NCI-H2029 (cell line): ENCODE measurements at places on chromosomes 11 and 22.

DNA sequence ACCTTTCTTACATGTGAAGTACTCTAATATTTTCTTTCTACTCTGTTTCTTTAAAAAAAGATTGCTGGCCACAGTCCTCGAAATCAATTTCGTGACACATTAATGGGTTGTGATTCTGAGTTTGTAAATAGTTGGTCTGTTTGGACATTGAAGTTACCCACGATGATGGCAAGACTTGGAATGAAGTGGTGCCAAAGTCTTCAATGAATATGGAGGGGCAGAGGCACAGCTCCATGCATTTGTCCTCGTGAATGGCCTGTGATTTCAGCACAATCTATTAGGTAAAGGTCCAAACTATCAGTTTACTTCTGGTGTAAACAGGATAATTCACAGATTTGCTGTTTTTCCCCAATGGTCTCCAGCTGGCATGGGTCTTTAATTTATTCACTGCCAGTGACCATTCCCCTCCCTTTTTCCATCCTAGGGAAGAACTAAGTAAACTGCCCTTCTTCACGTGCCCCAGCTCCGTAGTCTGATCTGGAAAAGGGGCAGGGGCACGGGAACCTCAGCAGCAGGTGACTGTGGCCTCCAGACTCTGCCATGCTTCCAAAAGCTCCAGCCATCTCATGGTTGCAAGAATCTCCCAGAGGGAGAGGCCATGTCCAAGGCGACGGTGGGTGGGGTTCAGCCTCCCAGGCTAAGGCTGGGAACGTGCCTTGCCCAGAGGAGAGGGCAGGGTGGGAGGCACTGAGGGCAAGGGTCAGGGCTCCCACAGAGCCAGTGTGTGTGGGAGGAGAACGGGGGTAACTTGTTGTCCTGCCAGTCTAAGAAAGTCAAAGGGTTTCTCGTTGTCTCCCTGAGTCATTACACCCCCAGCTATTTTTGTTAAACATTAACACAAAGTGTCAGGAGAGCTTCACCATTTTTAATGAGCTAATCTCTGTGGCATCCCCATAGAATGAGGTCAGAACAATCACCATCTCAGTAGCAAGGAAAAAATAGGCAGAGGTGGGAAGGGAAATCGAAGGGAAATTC lies 16.9 kb upstream of the PEX26 start:
- DNase-seq = no peak

DNA sequence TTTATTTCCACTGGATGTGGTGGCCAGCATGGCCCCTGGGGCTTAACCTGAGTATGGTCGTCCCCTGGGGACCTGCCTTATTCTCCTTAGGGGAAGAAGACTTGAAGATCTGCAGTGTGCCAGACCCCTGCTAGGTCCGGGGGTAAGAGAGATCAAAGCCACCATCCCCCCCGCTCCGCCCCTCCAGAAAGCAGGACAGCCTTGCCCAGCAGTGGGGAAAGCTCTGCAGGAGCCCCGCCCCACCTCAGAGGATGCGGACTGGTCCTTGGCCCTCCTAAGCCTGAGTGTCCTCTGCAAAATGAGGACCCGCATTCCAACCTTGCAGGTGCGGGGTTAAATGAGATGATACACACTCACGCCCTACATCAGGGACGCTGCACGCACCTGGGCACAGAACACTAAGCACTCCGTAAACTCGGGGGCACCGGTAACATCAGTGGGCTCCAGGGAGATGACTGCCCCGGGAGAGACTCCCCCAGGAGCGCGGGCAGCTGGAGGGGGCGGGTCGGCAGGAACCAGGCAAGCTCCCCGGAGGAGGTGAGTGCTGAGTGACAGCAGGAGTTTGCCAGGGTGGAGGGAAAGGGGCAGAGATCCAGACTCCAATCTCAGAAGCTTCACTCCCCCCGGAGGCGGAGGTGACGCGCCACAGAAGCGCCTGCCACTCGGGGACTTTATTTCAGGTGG lies 564 bp upstream of the ANO1 start:
- DNase-seq = no peak

- DNase-seq = no peak
Observed at GRCh38 chr22:21681566-21682370, 16.0 kb downstream of the PPIL2 start.

DNA sequence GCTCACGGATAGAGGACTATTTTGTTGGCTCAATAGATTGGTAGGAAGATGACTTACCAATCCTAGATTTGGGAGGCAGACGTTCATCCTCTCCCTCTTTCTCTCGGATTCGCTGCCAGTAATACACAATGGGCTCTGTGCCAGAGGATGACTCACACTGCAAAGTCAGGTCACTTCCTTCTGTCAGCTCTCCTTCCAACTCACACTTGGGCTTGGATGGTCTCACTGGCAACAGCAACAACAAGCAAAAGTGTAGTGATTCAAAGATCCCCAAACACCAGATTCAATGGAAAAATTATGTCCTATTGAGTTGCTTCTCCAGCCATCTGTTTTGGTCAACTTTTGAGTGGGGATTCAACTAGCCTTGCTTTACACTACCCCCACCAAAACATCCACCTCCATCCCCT lies 21.7 kb upstream of the HSPA8 start:
- peak; percentile 92 for DNase-seq

DNA sequence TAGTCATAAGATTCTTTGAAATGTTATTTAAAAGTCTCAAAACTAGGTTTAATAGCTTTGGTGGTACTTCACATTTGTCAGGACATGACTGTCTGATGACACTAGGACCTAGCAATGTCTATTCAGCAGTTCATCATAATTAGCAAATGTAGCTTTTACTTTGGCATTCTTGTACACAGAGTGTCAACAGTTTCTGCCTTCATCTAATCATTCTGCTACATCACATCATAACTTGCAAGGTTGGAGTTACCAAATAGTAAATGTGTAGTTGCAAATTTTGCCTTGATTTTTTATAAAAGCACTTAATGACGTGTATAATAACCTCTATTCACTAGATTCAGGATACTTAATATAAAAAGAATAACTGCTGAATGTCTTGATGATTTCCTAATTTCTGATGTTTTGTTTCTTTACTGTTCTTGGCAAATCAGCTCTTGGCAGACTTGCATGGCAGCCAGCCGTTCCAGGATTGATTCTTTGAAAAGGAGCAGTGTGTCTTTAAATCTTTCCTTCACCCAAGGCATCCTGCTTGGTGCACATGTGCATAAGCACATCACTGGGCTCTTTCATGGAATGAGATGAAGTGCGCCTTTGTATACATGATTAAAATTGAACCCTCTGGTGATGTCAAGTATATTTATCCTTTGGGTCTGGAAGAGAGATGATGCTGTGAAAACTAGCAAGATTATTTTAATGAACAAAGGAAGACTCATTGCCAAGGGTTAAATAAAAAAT lies 12.2 kb downstream of the FBXO7 start:
- DNase-seq = no peak

DNA sequence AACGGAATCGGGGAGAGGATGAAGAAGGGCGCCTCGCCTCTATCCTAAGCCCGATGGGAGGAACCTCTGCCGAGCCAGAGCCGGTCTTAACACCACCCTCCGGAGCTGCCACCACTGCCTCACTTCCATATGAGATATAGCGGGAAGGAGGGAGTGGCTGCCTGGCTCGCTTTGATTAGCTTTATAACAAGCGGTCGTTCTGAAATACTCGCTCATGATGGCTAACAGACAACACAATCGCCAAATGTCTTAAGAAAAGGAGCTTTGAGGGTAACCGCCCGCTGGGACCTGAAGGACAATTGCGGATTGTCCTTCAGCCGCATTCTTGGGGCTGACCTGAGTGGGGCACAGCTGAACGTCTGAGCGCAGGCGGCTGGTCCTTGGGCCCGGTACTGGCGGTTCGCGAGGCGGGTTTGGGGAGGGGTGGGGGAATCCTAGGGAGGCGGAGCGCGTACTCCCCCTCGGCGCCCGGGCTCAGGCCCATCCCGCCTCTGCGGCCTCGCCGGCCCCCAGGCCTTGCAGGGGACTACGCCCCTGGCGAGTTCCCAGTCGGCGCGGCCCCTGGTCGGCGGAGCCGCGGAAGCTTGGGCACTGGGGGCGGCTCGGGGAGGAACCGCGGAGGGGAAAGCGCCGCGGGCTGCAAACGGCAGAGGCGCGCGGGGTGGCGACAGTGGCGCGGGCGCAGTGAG lies at the start of gene PLAAT5:
TSS of gene PLAAT5 (minus strand) at position 617 of the 689 bp plus-strand sequence. CDS start at position 484, 133 bp downstream.
- DNase-seq = no peak

GRCh38 chr11:105032495-105032894 lies 2.4 kb downstream of the CASP1 start:
- no peak for DNase-seq

DNA sequence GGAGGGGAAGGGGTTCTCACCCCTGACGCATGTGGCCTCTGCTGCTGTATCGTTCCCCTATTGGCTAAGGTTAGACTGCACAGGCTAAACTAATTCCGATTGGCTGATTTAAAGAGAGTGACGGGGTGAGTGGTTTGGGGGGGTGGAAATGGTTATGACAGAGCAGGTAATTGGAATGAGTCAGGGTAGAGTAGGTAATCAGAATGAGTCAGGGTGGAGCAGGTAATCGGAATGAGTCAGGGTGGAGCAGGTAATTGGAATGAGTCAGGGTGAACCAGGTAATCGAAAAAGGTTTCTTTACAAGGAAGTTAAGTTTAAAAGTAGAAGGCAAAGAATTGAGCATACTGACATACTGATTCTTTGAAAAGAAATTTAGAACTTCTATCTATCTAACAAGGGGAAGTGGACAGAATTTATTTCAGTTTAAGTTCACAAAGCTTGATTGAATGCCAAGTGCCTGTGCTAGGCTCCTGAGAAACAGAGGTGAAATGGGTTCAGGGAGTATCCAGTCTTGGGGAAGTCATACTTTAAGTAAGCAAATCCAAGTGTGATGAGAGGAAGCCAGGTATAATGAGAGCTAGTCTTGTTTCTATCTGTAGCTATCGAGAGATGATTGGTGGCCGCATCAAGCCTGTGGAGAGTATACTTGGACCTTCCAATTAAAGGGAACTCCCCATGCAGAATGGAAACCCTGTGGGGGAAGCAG lies 58.0 kb downstream of the C11orf91 start:
- DNase-seq = no peak

DNA sequence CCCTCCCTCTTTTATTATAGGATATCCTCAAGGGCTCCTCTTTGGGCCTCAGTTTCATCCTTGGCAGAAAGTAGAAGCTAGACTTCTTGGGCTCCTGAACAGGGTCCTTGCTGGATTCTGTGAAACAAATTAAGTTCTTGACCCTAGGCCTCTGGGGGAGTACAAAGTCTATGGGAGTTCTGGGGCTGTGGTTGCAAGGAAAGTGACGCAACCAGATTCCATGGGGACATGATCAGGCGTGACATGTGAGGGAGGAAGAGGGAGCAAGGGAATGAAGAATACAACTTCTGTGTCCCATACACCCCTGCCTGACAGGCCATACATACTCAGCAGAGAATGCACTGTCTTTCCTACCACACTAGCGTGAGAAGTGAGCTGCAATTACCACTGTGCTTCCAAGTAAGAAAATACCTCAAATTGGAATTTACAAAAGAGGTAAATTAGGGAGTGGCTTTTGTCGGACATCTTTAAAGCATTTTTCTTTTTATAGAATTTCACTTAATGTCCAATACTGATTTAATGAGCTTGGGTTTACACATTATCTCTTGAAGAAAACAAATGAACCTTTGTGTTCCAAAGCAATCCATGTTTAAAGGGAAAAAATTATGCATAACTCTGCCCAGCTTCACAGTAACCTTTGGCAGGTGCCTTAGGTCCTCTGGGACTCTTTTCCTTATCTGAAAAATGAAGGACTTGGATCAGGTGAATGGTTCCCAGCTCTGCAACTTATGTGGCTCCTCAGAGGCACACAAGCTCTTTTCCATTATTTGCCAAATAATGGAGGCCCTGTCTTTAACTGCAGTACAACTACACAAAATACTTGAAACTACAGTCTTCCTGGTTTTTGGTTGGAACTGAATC lies 38.9 kb downstream of the LIMK2 start:
- DNase-seq = no peak

DNA sequence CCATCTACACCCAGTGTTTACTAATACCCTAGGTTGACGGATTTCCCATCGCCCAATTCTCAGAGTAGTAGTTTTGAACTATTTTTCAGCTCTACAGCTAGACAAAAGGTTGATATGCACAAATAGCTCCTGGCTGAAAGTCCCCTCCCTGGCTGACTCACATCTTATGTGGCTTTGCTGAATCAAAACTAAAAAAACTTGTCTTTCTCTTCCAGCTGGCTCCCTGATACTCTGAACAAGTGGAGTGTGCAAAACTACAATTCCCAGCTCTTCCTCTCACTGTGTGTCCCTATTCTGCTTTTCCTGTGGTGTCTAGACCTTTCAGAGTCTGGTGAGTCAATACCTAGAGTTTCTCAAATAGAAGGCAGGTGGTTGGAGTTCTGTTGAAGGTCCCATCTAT lies 12.7 kb upstream of the LARGE1 start:
- no peak for DNase-seq

DNA sequence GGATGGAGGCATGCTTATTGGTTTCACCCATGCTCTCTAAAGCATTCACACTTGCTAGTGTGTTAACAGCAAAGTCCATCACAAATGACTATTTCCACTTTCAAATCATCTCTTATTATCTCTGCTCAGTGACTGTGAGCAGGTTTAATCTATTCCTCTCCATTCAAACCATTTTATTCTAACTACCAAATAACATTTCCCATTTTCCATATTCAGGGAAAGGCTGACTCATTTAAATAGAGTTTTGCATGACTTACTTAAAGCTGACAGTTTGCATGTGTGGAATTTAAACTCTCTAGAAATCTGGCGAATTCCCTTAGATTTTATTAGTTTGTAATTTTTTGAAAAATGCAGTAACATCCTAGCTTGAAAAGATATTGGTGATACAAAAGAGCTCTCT lies 615.7 kb upstream of the LRRC4C start:
- DNase-seq = no peak

DNA sequence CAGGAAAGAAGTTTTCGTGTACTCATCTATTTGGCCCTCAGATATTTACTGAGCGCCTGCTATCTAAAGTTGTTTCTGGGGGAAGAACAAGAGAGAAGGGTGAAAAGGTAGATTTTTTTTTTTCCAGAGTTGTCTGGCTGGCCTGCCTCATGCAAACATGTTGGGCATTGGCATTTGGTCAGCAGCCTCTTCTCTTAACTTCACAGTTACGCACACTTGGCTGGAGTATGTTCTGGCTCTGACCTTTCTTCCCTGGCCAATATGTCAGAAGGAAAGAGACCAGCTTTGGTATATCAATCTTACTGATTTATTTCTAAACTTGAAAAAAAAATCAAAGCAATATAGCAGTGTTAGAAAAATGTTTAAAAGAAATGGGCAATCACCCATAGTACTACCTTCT lies 54.2 kb upstream of the GRAMD1B start:
- no peak for DNase-seq

DNA sequence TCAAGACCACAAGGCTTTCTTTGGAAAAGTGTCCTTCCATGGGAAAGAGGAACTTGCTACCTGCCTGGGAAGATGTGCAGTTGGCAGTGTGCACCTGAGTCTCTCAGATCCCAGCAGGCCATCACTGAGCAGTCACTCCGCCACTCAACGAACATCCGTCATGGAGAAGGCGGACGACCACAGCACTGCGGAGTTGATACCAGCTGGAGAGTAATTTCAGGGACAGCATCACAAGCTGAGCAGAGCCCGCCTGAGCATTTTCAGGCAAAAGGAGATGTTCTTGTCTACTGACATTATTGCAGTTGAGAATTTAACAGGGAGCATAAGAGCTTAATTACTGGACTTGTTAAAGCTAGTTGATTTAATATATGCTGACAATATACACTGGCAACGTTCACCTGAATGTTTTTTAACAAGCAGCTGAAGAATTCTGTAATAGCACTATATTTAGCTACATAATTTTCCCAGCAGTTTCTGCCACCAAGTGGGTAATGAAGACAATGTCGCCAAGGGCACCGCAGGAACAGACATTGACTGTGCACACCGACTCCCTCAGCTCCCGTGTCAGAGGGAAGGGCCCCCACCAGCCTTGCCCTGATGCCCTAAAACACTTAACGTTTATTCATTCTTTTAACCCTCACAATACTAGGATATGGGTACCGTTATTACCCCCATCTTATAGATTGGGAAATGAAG lies 52.4 kb upstream of the ARFGAP3 start:
- no peak for DNase-seq
